Tibial nerve (tissue), 4 donors: ENCODE measurements at places on chromosomes 3 and 15. TPM values are rescaled to one million over a fixed set of nuclear protein-coding genes. Genes with fewer than 3 reads are reported as not detected.

The MST1R gene
- 2.8 TPM for total RNA-seq

DNA sequence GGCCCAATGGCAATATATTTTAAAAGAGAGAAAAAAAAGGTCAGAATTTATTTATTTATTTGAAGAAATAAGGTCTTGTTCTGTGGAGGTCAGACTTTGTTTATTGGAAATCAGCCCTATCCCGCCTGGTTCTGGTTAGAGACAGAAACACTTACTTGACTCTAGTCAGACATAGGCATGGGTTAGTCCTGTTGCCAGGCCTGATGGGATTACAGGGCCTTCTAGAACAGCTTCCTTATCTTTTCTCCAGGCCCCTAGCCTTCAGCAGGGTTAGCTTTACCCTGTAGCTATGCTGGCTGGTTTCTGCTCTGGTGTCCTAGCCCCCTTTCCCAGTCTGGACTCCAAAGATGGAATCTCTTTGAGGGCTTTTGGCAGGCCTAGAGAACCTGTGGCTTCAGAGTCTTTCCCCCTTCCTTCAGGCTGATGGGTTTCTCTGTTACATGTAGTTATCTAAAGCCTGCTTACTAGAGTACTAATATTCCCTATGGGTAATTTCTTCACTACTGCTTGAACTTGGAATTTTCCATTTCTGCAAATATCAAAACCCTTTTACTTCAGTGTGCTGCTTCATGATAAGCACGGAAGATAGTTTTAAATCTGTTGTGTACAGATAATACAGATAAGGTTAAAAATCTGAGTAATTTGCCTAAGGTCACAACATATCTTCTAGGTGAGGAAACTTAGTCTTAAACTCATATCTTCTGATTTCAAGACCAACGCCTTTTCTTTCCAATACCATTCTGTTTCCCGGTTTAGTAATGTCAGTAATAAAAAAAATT, 10.6 kb downstream of the IREB2 start:
- no peak for DNase-seq

The CTXN2 gene
- total RNA-seq, result not detected

The REC114 gene
- not detected for total RNA-seq

The TMEM212 gene
- not detected for total RNA-seq

GRCh38 chr3:70963431-70964275, 619.9 kb downstream of the FOXP1 start:
- DNase-seq, result no peak

DNA sequence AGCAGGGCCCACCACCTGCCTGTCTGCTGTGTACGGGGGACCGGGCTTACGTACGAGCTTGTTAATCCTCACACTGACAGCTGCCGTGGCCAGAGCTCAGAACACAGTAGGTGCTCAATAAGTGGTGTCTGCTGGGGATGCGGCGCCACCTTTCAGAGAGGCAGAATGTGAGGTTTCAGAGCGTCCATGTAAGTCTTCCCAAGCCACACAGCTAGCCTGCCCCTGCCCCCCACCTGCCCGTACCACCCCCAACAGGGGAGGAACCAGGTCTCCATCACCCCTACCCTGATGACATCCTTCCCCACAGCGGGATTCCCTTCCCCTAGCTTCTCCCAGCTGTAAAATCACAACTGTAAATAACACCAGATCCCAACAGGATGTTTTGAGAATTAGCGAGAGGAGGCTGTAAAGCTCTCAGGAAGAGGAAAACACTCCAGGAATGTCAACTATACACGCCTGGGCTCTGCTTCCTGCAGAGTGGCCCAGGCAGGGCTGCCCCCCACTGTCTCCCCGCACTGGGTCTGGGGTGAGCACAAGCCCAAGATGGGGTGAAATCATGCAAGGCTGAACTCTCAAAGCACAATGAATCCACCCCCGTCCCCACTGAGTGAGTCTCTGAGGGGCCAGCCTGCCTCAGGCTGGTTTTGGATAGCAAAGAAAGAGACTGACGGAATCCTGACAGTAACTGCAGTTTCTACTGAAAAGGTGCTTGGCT, 250.1 kb upstream of the LYSMD4 start:
- DNase-seq, result no peak

DNA sequence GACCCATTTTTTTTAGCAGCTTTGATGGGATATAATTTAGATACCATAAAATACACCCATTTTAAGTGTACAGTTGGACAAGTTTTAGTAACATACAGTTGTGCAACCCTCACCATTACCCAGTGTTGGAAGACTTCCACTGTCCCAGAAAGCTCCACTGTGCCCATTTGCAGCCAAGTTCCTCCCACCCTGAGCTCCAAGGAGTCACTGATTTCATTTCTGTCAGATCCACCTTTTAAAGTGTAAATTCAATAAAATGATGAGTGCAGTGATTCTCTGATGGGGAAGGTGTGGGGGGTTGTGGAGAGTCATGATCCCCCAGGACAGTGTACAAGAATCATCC, 93.2 kb upstream of the IGF1R start:
- no peak for DNase-seq

The LSMEM2 gene
- 2.8 TPM for total RNA-seq

The MFAP1 gene
- 15.7 TPM for total RNA-seq

The ATP13A5 gene
- under 0.01 TPM for total RNA-seq

DNA sequence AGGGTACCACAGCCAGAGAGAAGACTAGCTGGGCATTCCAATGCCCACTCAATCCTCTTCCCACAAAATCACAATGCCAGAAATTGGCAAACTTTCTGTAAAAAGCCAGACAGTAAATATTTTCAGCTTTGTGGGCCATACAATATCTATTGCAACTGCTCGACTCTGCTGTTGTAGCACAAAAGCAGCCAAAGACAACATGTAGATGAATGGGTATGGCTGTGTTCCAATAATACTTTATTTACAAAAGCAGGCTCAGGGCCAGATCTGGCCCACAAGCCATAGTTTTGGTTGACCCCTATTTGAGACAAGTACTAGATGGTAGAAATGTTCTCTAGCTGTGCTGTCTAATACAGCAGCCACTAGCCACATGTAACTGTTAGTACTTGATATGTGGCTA, 330.9 kb downstream of the ERC2 start:
- DNase-seq, result no peak

DNA sequence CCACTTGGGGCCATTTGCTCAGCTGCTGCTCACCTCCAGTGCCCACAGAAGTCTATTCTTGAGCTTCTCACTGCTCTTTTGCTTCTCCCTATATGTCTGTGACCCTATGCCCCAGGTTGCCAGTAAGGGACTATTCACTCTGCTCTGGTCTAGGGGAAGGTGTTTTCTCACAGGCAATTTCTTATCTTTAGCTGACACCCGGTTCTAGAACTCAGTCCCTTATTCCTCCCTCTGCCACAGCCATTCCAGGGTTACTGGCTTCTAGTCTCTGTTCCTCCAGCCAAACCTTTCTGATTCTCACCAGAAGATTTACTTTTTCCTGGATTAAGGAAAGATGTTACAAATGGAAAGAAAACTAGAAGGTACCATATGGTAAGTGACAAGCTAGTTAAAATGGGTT, 574.0 kb downstream of the NTRK3 start:
- DNase-seq, result no peak
